ENCODE measurements at places on chromosomes 4 and X.

GRCh38 chr4:56910172-56910967, 2.7 kb downstream of the REST start:
- no peak for DNase-seq

- no peak for DNase-seq
Measured at GRCh38 chr4:87978681-87979080, 3.2 kb downstream of the SPP1 start.

DNA sequence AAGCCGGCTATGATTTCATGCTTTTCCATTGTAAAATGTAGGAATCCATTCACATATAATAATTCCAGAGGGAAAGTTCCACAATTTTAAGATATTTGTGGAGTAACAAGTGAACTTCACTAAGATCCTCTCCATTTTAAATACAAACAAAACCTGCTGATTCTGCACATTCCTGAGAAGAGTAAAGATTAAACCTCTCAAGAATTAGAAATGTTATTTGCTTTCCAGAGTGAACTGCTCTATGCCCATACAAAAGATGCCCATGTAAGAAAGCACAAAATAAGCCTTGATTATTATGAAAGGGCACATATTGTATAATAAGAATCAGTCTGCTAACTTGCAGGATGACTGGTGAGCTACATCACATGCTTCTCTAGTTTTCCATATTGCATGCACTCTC, 241.5 kb downstream of the COX18 start:
- no peak for DNase-seq

GRCh38 chrX:11887175-11887574, 129.1 kb downstream of the MSL3 start:
- DNase-seq, result no peak

GRCh38 chr4:5027346-5027745, 8.1 kb upstream of the CYTL1 start:
- DNase-seq, result no peak

GRCh38 chr4:186204103-186204559, 12.8 kb downstream of the CYP4V2 start:
- peak; percentile 39 for DNase-seq

- no peak for DNase-seq
Measured at GRCh38 chr4:119048446-119048845, 87.2 kb upstream of the MYOZ2 start.

- DNase-seq, result no peak
Measured at GRCh38 chr4:30837131-30837539, 117.0 kb downstream of the PCDH7 start.

- no peak for DNase-seq
Measured at GRCh38 chrX:20971250-20971649, 403.0 kb upstream of the CNKSR2 start.

DNA sequence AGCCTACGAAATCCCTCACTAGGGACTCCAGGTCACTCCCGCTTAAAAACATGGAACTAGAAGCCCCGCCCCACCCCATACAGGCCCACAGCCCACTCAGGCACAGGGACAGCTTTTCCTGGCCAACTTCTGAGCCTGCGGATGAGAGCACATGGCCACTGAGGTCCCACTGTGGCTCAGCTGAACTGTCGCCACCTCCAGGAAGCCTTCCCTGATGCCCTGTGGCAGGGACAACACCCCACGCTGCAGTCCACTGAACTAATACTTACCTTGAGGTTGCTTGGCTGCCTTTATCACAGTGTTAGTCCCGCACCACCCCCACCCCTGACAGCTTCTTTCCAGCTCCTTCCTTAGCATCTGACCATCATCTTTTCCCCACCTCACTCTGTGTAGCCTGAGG, 39.3 kb upstream of the MAN2B2 start:
- DNase-seq, result no peak

- DNase-seq, result no peak
Measured at GRCh38 chr4:155535802-155536454, 130.7 kb upstream of the GUCY1A1 start.

GRCh38 chrX:6981718-6982406, 165.7 kb upstream of the STS start:
- DNase-seq, result no peak

DNA sequence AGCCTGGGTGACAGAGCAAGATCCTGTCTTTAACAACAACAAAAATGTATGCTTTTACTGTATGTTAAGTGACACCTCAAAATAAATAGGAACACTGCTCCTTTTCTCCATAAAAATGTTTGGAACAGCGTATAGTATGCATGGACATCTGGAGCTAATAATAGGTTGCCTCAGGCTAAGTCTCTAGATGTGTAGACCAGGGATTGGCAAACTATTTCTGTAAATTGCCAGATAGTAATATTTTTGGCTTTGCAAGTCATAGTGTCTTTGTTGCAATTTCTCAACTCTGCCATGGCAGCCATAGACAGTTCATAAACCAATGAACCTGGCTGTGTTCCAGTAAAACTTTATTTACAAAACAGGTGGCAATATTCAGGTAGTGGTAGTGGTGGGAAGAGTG, 76.6 kb upstream of the CBLL2 start:
- DNase-seq, result no peak

- DNase-seq, result no peak
Measured at GRCh38 chr4:23485801-23486200, 404.0 kb downstream of the PPARGC1A start.

Measured in stimulated activated CD8-positive, alpha-beta memory T cell treated with anti-CD3 and anti-CD28 coated beads, Interleukin-7, amount 100 ng/mL, for 1 hour (primary cell).